Ascending aorta (tissue), 2 donors: ENCODE measurements at places on chromosomes 16 and 17. TPM values are rescaled to one million over a fixed set of nuclear protein-coding genes. Genes with fewer than 3 reads are reported as not detected.

Gene CACNG1
- total RNA-seq, result not detected

Gene TBC1D16
- total RNA-seq, result 55.6 TPM

DNA sequence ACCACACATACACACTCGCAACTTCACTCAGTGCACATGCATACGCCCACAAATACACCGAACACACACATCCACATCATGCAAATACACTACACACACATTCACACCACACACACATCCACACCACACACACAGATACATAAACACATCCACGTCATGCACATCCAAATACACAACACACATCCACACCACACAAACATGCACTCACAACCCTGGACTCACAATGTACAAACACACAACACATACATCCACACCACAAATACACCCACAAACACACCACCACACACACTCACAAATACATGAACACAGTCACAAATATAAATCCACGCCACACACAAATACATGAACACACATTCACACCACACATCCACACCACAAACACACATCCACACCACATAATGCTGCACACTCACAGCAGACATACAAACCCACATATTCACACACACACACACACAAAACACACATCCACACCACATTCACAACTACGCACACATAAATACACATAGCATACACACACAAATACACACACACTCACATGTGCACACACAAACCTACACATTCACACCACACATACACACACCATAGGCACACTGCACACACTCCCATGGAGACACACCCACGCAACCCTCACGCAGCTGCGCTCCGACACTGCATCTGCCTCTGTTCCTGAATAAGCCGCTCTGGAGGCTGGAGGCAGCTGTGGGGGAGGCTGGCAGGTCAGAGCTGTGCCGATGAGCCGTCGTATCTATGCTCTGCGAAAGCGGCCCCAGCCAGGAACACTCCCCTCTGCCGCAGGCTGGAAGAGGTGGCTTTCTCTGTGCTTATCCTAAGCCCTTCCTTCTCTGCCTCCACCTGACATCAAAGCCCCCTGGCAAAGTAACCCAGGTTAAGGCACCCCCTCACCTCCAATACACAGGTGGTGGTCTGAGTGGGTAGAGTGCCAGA, 141.8 kb downstream of the GRIN2A start:
- no peaks in the 10 kb centered on the region for H3K4me1 ChIP-seq
- H3K27me3 ChIP-seq, result no peaks in the 10 kb centered on the region
- no peaks in the 10 kb centered on the region for H3K36me3 ChIP-seq
- H3K4me3 ChIP-seq, result no peak overlapping the region

Gene SPNS3
- not detected for total RNA-seq

Gene CLDN9
- not detected for total RNA-seq

DNA sequence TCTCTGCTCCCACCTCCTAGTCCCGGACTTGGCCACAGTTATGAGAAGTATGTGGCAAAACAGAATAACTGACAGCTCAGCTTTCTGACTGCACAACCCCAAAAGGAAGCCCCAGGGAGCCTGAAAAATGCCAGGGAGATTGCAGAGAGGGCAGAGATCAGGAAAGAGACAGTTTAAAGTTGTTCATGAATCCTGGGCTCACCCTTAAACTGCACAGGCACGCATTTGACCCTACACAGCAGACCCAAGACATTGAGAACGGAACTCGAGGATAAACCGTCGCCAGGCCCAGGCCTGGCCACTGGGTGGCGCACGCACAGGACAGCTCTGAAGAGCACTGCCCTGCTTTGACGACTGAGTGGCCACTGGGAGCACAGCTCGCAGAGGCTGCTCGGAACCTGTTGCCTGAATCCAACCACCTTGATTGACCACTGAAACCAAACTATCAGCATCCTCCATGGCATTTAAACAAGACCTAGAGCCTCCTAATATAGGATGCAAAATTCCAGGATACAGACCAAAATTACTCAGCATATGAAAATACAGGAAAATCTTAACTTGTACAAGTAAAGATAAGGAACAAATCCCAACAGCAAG, 114.0 kb downstream of the C16orf95 start:
- no peaks in the 10 kb centered on the region for H3K36me3 ChIP-seq
- H3K4me1 ChIP-seq, result peaks cover 34% of the 10 kb centered on the region

- no peaks in the 10 kb centered on the region for H3K36me3 ChIP-seq
- no peaks in the 10 kb centered on the region for H3K27me3 ChIP-seq
- H3K27ac ChIP-seq, result no peak overlapping the region
- H3K4me3 ChIP-seq, result no peak overlapping the region
Measured at GRCh38 chr16:77409311-77409710, 25.5 kb downstream of the ADAMTS18 start.

Gene STUB1
- 258 TPM for total RNA-seq

GRCh38 chr16:46859719-46860152, 24.4 kb upstream of the GPT2 start:
- no peaks in the 10 kb centered on the region for H3K36me3 ChIP-seq
- H3K27ac ChIP-seq, result no peak overlapping the region
- DNase-seq, result no peak
- H3K4me3 ChIP-seq, result no peak overlapping the region
- H3K27me3 ChIP-seq, result no peaks in the 10 kb centered on the region

DNA sequence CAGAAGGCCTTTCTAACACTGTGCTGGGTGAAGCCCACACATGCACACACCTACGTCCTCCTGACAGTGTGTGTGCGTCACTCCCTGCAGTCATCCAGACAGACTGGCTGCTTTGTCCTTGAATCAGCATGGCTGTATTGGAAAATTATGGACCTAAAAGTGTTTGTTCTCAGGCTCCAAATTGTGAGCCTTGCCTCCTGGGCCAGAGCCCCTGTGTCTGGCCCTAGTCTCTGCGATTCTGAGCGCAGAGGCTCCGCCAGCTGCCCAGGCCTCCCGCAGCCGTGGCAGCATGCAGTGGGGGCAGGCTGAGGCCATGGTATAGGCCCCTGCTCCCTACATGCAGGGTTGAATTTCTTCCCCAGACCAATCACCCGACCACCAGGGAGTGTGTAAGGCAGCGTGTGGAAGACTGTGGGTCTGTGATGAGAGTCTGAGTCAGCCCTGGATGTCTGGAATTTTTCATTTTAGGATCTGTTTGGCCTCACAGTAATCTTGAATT, 166.9 kb downstream of the LGALS9B start:
- DNase-seq, result peak; percentile 78
- H3K27ac ChIP-seq, result peak overlapping the region; percentile 84
- H3K4me1 ChIP-seq, result peaks cover 24% of the 10 kb centered on the region

GRCh38 chr16:67749436-67750078, 30.4 kb upstream of the GFOD2 start:
- no peaks in the 10 kb centered on the region for H3K4me1 ChIP-seq
- H3K36me3 ChIP-seq, result peaks cover 2% of the 10 kb centered on the region
- H3K4me3 ChIP-seq, result no peak overlapping the region

DNA sequence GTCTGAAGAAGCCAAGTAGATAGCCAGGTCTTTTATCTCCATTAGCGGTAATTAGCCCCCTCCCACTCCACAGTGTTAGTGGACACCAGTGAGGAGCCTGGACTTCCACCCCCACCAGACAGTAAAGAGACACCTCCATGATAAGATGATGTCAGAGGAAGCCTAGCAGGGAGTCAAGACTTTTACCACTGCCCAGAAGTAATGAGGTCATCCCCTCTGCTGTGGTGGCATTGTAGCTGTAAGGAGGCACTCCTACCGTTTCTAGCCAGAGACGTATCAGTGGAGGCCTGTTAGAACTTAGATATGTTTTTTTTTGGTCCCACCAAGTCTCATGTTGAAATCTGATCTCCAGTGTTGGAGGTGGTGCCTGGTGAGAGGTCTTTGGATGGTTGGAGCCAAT, 38.1 kb downstream of the PIK3R5 start:
- DNase-seq, result no peak
- no peak overlapping the region for H3K27ac ChIP-seq
- H3K4me3 ChIP-seq, result no peak overlapping the region
- H3K27me3 ChIP-seq, result no peaks in the 10 kb centered on the region
- no peaks in the 10 kb centered on the region for H3K4me1 ChIP-seq

Gene SRCIN1
- not detected for total RNA-seq

Gene MED9
- total RNA-seq, result 16.9 TPM

DNA sequence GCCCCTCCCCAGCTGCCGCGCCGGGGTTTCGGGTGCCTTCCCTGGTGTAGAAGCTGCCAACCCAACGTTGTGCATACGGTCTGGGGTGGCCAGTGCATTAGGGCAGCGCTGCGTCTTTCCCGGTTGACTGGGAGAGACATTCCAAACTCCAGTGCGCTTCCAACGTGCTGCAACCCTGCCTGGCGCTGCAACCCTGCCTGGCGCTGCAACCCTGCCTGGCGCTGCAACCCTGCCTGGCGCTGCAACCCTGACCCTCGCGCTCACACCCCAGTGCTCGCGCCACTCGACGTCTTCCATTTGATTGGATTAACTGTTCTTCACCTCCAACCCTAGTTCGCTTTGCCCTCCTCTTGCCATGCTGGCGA, 488 bp upstream of the HAP1 start:
- H3K27me3 ChIP-seq, result peaks cover 16% of the 10 kb centered on the region
- peak overlapping the region; percentile 52 for H3K4me3 ChIP-seq
- peaks cover 16% of the 10 kb centered on the region for H3K4me1 ChIP-seq
- no peak overlapping the region for H3K27ac ChIP-seq
- no peak for DNase-seq
- H3K36me3 ChIP-seq, result no peaks in the 10 kb centered on the region

- no peak overlapping the region for H3K4me3 ChIP-seq
- no peak for DNase-seq
- H3K4me1 ChIP-seq, result no peaks in the 10 kb centered on the region
- H3K27me3 ChIP-seq, result no peaks in the 10 kb centered on the region
- H3K27ac ChIP-seq, result no peak overlapping the region
Measured at GRCh38 chr16:55189682-55190636, 134.0 kb upstream of the IRX6 start.

- no peak overlapping the region for H3K4me3 ChIP-seq
- no peaks in the 10 kb centered on the region for H3K4me1 ChIP-seq
- no peak overlapping the region for H3K27ac ChIP-seq
- DNase-seq, result no peak
Measured at GRCh38 chr17:60157487-60158040, 7.8 kb downstream of the CA4 start.

Gene NPIPB2
- total RNA-seq, result 28.1 TPM

DNA sequence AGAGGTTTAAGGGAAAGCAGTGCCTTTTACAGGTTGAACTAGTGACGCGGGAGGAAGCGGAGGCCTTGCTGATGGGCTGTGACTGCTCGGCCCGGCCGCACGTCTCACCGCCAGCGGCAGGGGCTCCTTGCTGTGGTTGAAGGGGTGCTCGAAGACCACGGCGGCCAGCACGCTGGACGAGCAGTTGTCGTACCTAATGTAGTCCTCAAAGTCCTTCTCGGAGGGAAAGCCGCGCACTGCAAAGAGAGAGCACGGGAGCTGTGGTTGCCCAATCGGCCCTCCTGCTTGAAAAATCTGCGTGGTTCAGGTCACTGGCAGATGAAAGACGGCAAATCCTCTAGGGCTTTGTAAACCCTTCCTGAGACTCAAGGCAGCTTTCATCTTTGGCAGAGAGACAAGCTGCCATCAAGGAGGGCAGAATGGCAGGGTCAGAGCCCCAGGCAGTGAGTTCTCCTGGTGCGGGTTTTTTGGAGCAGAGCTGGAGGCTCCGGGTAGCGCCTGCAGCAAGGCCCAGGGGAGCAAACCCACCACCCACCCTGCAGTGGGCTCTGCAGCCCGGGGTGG, 16.1 kb downstream of the ABCA3 start:
- peaks cover 45% of the 10 kb centered on the region for H3K36me3 ChIP-seq
- H3K27ac ChIP-seq, result no peak overlapping the region
- H3K27me3 ChIP-seq, result no peaks in the 10 kb centered on the region
- no peak overlapping the region for H3K4me3 ChIP-seq
- no peaks in the 10 kb centered on the region for H3K4me1 ChIP-seq
